Stimulated activated CD8-positive, alpha-beta memory T cell treated with anti-CD3 and anti-CD28 coated beads, Interleukin-7, amount 100 ng/mL, for 4 hours (primary cell): ENCODE measurements at places on chromosomes 16 and 17.

DNA sequence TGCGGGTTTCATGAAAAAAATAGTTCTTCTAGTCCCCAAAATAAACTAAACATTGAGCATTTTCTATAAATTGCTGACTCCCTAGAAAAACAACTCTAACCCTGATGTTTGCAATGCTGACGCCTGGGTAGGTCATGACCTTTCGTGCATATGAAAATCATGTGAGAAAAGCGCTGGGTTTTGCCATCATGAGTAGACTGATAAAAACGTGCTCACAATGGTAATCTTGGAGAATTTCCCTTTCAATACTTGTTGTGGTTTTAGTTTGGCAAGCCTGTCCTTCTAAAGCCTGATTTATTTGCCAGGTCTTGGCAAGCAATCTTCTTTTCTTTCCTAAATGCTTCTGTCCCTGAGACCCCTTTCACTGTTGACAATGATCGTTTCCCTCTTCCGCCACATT is 4.0 kb upstream of the CLEC10A start:
- no peak for DNase-seq

- no peak for DNase-seq
These were observed 597.7 kb downstream of the TOX3 start for GRCh38 chr16:51949282-51949681.

DNA sequence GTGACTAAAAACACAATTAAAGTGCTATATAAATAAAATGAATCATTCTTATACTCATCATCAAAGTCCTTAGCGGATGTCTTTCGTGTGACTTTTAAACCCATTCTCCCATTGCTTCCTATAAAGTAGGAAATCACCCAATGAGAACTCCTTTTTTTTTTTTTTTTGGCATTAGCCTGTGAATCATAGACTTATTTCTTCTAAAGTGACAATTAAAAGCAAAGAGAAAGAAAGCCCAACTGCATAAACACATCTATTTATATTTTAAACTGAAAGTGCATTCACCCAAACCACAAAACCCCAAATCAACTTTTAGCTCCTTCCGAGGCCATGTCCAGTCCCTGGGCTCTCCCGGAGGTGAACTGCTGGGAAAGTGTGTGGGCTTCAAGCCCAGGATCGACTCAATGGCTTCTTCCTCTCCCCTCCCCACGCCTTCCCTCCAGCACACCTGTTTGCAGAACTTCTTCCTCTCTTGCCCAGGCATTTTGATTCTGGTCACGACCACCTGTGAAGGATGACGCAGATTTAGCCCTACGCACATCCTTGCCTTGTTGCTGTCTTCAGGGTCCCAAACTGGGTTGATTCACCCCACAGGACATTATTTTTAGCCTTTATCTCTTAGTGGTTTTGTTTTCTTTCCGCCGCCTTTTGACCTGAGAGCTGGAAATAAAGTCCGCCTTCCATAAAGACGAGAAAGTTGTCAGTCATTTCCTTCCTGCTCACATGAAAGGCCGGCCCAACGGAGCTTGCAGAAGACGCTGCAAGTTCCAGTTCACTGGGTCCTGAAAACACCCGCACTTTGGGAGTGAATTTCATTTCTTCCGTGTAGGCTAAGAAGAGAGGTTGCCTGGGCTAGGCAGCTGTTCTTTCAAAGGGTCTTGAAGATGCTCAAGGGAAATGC is 166.8 kb downstream of the MAP2K6 start:
- DNase-seq: peak; percentile 2

- no peak for DNase-seq
These were observed 44.2 kb upstream of the ZNF423 start for GRCh38 chr16:49899991-49900695.

DNA sequence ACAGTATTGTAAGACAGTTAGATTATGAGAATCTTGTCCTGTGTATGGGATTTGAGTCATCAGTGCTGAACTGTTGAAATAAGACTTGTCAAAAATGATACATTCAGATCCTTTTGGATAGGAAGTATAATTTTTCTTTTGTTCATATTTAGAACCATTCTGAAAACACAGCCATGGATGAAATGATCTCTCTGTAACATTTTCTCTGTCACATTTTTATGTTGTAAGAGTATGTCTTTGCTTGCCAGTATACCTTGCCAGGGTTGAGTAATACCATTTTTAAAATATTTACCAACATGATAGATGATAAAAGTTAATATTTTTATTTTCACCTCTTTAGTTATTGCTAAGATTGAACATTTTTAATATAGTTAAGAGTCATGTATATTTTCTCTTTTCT is 45.0 kb downstream of the NSRP1 start:
- DNase-seq: no peak

DNA sequence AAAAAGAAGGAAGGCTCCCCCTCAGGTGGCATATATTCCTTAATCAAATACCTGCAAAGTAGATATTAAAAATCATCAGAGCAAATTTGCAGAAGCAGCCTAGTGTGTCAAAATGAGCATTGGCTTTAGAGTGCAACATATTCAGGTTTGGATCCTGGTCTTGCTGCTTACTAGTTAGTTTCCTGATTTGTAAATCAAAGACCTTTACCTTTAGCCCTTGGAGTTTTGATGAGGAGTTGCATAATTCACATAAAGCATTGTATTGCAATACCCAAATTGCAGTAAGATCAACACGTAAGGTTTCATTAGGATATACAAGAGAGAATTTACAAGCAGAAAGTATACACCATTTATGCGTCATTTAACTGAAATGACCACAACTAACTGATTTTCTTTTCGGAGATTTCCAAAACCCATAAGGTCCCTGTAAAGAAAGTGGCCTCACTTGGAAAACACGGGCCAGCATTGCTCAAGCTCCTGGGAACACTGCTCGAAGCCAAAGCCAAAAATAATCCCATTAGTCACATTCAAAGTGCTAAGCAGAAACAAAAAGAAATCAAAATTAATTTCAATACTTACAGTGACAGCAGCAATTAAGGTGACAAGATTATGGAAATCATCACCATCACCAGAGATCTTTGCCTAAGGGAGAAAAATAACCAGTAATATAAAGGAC is 415.9 kb upstream of the ERCC4 start:
- no peak for DNase-seq

- DNase-seq: no peak
These were observed 667 bp downstream of the OGFOD1 start for GRCh38 chr16:56451753-56452689.

DNA sequence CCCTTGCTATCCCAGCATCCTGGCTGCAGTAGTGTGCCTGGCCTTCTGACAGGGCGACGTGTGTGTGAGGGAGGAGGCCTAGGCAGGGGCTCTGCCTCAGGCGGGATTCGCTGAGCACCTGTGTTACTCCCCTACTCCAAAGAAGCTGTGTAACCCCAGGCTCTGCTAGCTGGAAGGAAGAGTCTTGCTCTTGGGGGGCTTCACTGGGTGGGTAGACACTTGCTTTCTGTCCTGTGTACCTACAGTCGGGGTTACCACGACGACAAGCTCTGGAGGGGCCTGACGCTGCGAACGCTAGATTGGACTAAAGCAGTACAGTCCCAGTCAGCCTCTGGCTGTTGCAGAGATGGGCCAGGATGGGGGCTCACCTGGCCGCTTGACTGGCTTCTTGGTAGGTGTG is 9.5 kb downstream of the EXOC7 start:
- DNase-seq: no peak

GRCh38 chr17:16293931-16294330 is 59.3 kb downstream of the CENPV start:
- DNase-seq: no peak

DNA sequence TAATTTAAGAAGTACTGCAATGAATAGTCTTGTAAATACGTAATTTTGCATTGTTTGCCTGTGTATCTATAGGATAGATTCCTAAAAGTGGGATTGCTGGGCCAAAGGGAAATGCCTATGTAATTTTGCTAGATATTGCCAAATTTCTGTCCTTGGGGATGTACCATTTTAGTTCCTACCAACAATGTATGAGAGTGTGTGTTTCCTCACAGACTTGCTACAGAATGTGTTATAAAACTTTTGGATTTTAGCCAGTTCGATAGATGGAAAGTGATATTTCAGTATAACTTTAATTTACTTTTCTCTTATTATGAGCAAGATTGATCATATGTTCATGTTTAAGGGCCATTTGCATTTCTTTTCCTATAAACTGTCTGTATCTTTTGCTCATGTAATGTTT is 8.3 kb downstream of the TANGO6 start:
- no peak for DNase-seq

DNA sequence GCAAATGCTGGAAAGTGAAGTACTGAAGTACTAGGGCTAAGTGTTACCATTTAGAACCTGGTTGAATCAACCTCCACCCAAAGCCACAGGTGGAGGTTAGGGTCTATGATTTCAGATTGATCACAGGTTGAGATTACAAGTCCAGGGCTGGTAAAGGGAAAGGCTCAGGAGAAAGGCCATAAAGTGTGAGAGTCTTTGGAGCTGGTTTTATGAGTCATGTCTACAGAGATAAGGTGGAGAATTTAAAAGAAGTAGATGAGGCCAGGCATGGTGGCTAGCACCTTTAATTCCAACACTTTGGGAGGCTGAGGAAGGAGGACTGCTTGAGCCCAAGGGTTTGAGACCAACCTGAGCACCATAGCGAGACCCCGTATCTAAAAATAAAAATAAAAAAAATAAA is 221.7 kb upstream of the CDH11 start:
- no peak for DNase-seq

- DNase-seq: peak; percentile 64
These were observed 28.8 kb downstream of the DYNLRB2 start for GRCh38 chr16:80569440-80570105.

DNA sequence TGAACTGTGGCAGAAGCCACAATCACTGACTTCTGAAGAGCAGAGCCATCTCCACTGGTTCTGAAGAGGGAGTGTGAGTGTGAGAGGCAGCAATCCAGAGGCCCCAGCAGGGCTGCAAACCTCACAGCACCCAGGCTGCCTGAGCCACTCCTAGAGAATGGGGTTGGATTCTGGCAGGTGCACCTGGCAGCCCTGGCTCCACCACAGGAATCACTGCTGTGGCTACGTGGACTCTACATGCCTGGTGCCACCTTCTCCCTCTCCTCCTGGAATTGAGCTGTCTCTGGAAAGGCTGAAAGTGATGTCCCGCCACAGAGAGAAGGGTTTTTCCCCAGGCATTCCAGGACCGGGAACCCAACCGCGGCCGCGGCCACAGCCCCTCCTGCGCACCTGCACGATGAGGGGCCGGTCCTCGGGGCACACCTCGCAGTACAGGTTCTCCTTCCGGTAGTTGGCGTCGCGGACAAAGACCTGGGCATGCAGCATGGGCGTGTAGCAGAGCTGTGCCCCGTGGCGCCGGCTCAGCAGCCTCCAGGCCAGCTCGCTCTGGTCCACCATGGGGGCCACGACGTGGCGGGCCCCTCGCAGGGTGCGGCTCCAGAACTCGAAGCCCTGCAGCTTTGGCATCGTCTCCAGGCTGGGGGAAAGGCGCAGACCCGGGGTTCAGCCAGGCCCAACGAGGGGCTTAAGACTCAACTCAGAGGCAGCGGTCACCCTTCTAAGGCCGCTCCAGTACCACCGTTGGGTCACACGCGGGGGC is 991 bp downstream of the DUS1L start:
- no peak for DNase-seq

- DNase-seq: no peak
These were observed 194.4 kb downstream of the MAP2K6 start for GRCh38 chr17:69608808-69609472.

- no peak for DNase-seq
These were observed 5.8 kb downstream of the RNF40 start for GRCh38 chr16:30767767-30768465.

DNA sequence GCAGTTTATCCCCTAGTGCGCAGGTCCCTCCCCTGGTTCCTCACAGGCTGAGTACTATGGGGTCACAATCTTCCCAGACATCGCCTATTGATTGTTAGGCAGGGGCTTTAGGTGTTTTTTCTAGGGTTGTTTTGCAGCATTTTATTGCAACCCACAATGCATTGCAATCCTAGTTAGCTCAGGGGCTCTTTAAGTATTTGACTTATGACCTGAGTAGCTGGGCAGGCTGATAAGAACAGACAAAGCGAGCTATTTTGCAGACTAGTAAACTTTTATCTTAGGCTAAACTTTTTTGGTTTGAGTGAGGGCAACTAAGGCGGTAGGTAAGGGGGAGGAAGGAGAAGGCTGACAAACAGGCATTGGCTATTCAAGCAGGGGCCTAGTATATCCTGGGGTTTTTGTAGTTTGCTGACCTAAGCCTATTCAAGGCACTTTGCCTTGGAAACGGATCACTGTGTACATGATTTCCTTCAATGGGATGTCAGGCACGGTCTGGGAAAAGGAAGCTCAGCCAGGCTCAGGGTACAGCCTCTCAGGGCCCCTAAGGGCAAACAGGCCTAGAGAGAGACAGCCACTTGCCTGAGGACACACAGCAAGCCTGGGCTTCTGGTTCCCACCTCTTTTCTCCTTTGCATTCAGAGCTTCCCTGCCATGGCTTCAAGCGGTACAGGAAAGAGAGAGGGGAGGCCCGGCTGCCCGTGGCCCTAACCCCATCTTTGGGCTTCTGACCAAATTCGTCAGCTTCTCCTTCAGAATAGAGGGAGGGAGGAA is 6.4 kb downstream of the DRC7 start:
- no peak for DNase-seq

- no peak for DNase-seq
These were observed 136.2 kb upstream of the SALL1 start for GRCh38 chr16:51287121-51287755.

DNA sequence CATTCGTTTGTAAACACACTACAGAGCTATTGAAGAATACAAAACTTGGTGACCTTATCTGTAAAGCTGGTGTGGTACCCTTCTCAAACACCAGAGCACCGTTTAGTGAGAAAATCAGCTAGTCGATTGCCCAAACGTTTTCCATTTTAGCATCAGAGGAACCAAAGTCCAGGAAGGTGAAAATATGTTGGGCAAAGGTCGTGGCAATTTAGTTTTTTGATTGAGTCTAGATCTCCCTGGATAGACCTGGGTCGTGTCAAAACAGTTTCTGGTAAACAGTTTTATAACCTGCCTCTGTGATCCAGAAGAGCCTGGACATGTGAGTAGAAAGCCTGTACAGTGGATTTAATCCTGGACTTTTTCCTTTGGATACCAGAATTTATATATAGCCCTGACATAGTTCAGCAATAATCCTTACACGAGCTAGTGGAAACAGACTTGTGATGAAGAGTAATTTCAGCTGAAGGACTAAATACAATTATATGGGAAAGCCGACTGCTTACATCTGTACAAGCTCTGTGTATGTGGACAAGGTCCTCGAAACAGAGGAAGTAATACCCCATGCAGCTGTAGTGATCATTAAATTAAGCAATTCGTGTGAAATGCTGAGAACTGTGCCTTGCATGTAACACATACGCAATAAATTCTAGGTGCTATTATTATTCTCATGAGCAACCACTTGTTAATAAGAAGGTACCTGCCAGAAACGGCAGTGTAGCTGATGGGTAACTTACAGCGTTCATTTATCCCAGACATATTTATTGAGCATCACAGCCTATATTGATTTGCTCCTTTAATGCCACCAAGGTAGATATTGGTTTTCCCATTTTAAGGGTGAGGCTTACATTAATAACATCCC is 72.5 kb downstream of the MAP2K6 start:
- no peak for DNase-seq

GRCh38 chr17:42682722-42683403 is 532 bp downstream of the CNTNAP1 start:
- no peak for DNase-seq

GRCh38 chr16:85819771-85820170 is 20.3 kb downstream of the COX4I1 start:
- DNase-seq: no peak
